ENCODE measurements at places on chromosomes 3 and 15.

- DNase-seq, result no peak
Measured at GRCh38 chr3:65723985-65724384, 314.7 kb downstream of the MAGI1 start.

DNA sequence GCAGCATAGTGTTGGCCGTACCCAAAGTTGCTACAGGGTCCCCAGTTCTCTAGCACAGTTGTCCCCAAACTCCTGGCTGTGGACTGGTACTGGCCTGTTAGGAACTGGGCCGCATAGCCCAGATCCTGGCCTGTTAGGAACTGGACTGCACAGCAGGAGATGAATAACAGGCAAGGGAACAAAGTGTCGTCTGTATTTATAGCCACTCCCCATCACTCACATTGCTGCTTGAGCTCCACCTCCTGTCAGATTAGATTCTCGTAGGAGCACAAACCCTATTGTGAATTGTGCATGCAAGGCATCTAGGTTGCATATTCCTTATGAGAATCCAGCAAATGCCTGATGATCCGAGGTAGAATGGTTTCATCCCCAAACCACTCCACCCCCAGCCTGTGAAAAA is 604.0 kb upstream of the LMCD1 start:
- DNase-seq, result no peak

DNA sequence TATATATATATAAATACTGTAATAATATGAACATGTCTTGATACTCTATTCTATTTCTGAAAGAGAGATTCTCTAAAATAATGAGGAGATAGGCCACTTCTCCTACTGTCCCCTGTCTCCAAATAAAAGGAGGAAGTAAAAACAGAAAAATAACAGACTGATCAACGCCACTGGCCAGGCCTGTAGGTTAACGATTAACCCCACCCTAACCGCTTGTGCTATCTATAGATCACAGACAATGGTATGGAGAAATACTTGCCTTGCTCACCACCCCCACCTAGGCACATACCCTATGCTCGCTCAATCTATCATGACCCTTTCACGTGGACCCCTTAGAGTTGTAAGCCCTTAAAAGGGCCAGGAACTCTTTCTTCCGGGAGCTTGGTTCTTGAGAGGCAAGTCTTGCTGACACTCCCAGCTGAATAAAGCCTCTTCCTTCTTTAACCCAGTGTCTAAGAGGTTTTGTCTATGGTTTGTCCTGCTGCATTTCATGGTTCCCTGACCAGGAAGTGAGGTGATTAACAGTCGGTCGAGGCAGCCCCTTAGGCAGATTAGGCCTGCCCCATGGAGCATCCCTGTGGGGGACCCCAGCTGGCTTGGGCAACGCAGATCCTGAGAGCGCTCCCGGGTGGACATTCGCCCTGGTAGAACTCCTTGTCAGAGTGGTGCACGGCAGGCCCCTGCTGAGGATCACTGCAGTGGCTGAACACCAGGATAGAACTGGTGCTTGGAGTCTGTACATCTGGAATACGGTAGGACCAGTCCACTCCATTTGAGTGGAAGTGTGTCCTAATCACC is 521.8 kb upstream of the CNTN3 start:
- DNase-seq, result no peak

DNA sequence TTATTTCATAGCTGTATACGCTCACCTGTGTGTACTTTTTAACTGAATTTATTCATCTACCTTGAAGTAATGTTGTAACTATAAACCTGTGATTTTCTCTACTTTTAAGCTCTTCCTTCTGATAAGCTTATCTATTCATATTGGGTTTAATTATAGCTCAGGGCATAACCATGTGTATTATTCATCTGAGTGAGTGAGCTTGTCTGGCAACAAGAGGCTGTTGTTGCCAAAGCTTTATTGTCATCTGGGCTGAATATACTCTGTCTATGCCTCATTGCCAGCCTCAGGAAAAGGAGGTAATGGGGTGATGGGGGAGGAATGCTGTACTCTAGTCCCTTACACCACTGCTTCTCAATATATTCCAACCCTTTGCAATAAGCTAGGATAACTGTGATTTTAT is 292.4 kb downstream of the UBE2E2 start:
- no peak for DNase-seq

Data from activated CD4-positive, alpha-beta T cell treated with anti-CD3 and anti-CD28 coated beads for 24 hours (primary cell).